Activated T-cell treated with anti-CD3 and anti-CD28 coated beads, Interleukin-2, amount 50 U/mL, for 4 hours (primary cell): ENCODE measurements at places on chromosomes 1 and 21. TPM values are rescaled to one million over a fixed set of nuclear protein-coding genes. Genes with fewer than 3 reads are reported as not detected.

- DNase-seq, result no peak
Measured at GRCh38 chr1:38852780-38853179, 6.8 kb downstream of the RRAGC start.

The KCNJ15 gene
- total RNA-seq, result 0.40 TPM

- no peak for DNase-seq
Measured at GRCh38 chr1:212244441-212244840, 40.8 kb upstream of the PPP2R5A start.

DNA sequence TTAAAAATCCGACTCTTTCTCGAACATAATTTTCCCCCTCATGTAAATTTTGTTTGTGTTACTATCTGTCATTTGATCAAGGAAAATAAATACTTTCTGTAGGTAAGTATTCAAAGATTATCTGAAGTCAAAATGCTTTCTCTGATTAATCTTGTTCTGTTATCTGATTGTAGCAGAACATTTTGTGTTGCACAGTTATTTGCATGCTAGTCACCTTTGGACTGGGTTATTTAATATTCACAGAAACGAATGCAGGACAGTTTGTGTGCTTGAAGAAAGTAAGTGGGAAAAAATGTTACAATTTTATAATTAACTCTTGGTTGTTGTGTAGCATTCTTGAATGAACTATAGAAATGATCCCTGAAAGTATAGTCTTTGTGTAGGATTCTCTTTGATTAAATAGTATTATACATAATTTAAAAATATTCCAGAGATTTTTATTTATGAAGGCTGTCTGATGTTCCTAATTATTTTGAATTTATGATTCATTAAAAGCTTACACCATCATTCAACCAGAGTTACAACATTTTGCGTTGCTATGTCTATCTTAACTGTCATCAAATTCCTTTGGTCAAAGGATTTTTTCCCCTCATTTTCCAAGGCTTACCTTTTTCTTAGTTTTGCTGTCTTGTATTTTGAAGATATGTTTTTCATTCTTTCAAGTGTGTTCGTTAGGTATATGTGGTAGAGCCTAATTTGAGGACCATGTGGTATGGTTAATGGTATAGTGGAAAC, 176.6 kb downstream of the GIPC2 start:
- DNase-seq, result no peak

GRCh38 chr21:30348506-30348905, at the start of gene KRTAP23-1:
TSS of gene KRTAP23-1 (minus strand) at chr21:30348606. CDS start at chr21:30348606, 0 bp downstream.
- DNase-seq, result no peak

DNA sequence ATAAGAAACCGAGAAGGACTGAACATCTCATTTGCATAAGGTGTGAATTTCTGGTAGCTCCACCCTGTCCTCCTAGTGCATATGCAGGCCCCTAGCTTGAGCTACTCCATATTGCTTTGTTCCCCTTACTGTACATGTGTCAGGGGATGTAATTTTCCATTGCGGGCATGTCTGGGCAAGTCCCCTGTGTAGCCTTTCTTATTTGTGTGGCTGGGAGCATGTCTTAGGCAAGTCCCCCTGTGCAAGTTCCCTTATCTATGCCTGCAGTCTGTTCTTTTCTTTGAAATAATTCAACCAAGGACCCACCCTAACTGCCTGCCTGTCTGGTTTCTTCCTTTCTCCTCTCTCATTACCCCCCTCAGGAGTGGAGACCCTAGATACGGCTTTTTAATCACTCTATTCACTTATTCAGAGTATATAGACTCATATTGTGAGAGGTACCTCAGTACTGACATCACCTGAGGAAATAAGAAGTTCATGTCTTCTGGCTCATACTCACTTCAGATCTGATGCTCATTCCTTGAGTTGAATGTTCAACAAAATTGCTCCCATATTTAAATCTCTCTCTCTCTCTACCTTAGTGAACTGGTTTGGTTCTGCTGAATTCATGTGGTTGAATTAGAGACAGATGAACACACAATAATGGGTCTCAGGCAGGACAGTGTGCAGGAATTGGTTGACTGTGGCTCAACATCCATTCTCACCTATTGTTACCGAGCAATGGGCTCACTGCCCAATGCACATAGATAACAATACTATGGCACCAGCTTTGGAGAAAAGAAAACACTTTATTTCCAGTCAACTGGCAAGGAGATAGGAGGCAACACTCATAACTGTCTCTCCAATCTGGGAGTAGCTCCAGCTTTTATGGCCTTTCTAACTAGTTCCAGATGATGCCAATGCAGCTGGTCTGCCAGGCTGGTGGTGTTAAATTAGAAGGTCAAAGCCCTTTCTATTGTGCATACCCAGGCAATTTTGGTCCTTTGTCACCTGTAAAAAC, 27.9 kb upstream of the NPL start:
- DNase-seq, result no peak

The NECTIN4 gene
- not detected for total RNA-seq

The CFHR2 gene
- total RNA-seq, result not detected

- DNase-seq, result no peak
Measured at GRCh38 chr1:234709473-234710228, 99.7 kb upstream of the IRF2BP2 start.

DNA sequence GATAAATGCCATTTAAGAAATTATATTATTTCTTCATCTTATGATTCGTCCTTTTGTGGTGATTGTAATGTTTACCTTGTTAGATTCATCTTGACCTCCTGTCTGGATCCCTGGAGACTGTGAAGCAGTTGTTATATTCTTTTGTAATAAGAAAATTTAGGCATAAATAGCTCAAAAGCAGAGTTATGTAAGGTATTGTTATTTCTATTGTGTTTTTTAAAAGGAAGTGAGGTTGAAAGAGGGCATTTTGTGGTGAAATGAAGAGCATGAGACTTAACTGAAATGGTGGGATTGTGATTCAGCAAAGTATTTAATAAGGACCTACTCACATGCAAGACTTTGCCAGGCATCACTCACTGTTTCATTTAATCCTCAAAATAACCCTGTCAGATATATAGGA, 104.0 kb downstream of the PDE4B start:
- DNase-seq, result no peak
